Liver (tissue), 10 donors: ENCODE measurements at places on chromosomes 11 and 22. TPM values are rescaled to one million over a fixed set of nuclear protein-coding genes. Genes with fewer than 3 reads are reported as not detected.

CCDC81 gene
- total RNA-seq: 1.1 TPM

GRCh38 chr11:46451759-46452158 lies 60.2 kb upstream of the CHRM4 start:
- DNase-seq: no peak

YIF1A gene
- 93.0 TPM for total RNA-seq

CARNS1 gene
- 0.08 TPM for total RNA-seq

DNA sequence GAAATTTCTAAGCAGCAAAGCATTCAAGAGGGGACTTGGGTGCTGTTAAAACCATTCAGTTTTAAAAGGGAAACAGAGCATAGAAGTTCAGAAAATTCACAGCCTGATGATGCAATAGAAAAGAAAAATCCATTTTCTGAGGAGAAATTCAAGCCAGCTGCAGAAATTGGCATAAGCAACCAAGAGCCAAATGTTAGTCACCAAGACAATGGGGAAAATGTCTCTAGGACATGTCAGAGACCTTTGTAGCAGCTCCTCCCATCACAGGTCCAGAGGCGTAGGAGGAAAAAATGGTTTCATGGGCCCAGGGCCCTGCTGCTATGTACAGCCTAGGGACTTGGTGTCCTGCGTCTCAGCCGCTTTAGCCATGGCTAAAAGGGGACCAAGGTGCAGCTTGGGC lies 5.5 kb upstream of the IRAG1 start:
- no peak for DNase-seq

SCGB1D4 gene
- not detected for total RNA-seq

OR51E2 gene
- not detected for total RNA-seq

- no peak for DNase-seq
Observed at GRCh38 chr11:93737904-93738612, 3.2 kb downstream of the TAF1D start.

P2RY2 gene
- 2.4 TPM for total RNA-seq
